ENCODE measurements at places on chromosomes 1 and 21.

- DNase-seq: no peak
These were observed 25.5 kb downstream of the IFNGR2 start for GRCh38 chr21:33428669-33429068.

DNA sequence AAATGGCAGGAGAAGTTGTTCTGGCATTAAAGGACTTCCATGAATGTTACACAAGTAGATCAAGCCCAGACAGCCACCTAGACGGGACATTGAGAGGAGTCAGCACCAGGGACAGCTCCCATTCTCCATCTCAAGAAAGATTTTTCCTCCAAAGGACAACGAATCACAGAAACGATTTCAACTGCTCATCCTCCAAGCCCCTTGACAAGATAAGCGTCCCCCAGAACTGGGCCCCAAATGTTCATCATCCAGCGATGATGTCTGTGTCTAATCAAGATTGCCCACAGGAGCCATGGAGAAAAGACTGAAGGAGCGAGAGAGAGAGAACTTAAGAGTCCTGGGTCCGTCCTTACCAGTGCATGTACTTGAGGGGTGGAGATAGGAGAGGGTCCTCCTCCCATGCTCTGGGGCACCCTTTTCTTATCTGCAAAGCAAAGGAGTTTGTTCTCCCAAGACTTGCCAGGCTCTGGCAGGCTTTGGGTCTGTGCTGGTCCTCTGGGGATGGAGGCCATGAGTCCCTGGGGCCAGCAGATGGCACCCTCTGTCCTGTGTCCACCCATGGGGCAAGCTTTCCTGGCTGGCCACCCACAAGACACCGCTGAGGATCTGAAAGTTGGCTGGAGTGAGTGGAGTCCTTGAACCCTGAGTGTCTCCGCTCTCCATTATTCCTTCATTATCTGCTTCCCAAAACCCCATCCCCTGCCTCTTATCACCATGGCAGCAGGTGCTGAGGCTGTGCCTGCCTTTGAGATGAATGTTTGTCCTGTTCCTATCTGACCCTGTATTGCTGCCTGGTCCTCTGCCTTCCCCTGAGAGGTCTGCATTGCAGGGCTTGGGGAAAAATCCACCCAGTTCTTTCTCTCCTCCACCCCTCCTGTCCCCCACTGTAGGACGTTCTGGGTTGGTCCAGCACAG, 164.6 kb downstream of the ACTL8 start:
- DNase-seq: no peak

DNA sequence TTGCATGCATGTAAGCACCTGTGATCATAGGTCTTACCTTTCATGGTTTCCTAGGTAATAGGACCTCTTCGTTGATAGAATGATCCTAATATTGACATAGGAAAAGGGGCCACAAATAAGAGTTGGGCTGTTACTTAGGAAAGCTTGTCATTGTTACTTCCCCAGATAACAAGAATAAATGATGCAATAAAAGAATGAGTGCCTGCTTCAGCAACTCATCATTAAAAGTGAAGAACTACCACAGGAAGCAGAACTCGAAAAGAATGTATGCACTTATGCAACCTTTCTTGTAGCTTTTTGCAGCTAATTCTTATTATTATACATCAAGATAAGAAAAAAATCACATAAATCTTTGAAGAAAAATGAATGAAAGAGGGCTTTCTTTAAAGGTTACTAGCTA, 548.6 kb downstream of the LTN1 start:
- no peak for DNase-seq

- DNase-seq: no peak
These were observed 36.9 kb upstream of the PADI2 start for GRCh38 chr1:17156108-17156507.

DNA sequence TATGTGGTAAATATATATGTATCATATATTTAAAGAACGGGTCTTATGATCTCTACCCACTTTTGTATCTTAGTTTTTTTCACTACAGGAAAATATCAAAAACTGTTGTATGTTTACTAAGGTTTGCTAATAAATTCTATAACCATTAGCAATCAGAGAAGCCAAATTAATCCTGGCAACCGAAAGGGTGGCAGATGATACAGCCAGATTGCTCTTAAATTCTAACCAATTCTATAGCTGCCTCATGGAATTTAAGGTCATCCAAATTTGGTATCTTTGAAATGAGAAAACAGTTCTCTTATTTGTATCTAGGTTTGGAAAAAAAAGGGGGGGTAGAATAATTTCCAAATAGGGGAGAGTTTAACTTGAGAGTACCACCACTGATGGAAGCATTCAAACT, 591.2 kb downstream of the SMYD3 start:
- DNase-seq: no peak

- no peak for DNase-seq
These were observed 226.4 kb downstream of the ZP4 start for GRCh38 chr1:237664348-237664747.

GRCh38 chr1:220769205-220769604, 17.5 kb upstream of the MTARC1 start:
- no peak for DNase-seq

DNA sequence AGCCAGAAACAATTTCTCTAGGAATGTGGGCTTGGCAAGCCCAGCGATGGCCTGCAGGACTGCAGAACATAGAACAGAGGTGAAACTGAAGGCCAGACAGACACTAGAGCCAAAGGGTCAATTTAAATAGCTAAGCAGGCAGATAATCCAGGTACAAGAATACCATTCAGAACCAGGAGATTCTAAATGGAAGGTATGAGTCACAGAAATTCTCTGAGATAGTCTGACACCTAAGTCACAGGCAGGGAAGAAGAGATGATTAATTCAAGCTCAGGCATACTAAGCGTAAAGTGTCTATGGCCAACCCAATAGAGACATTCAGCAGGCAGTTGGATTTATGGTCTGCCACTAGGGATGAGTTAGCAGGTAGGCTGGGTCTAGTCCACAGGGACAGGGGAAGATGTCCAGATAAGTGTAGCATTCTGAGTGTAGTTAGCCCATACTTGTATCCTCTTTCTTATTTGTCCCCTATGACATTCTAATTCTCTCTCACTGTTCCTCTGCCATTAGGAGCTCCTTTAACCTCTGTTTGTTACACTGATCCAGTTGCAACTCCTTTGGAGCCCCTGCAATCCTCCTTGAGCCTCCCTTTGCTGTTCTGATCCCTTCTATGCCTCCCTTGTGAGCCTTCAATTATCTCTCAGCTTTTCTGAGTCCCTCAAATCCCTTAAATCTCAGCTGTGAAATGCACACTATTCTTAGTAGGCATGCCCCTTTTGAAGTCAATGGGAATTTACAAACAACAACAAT, 383.8 kb downstream of the LMO4 start:
- DNase-seq: no peak

DNA sequence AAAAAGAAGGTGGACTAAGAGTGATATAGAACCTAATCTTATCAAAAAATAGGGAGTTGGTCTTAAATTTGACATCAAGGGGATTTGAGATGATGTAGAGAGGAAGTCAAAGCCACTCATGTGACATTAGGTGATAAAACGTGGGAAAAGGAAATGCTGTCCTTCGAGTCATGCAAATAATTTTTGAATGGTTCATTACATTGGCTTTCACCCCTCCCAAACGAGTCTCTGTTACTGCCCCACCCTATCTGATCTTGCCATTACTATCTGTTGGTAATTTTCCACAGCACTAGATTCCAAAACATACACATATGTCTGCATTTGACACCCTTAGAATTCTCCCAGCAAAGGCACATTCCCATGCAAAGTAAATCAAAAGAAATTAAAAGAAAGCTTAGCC, 531.1 kb upstream of the ADAMTS5 start:
- DNase-seq: no peak

DNA sequence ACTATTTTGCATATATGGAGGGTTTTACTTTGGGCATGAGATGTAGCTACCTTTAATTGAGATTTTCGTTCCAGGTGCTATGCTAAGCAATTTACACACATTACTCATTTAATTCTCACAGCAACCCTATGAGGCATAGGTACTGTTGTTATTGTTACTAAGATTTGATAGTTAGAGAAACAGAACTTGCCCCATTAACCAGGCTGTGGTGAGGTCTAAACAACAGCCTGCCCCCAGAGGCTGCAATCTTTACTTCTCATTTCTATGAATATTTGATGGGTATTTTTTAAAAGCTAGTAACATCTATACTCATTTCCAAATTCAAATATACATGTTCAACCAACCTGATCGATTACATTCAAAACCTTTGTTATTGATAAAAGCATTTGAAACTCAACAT, 155.6 kb downstream of the GALNT2 start:
- DNase-seq: no peak

GRCh38 chr1:44108241-44108640, 10.4 kb upstream of the KLF17 start:
- no peak for DNase-seq

DNA sequence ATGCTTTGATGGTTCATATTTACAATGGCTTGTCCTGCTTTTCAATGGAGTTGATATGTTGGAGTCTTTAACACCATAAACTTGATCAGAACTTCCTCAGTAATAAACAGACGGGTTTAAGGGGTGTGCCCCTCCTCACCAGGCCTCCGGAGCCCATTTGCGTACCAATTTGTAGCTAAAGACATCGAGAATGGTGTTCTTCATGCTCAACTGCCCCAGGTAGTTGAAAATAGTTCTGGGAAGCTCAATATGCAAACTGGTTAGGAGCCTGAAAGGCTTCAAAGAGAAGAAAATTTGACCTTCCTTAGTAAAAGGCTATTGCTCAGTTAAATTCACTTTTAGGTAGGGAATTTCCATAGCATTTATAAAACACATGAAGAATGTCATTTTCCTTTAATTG, 68.1 kb upstream of the RRP15 start:
- no peak for DNase-seq

- no peak for DNase-seq
These were observed 3.2 kb downstream of the TMEM201 start for GRCh38 chr1:9591669-9592509.

DNA sequence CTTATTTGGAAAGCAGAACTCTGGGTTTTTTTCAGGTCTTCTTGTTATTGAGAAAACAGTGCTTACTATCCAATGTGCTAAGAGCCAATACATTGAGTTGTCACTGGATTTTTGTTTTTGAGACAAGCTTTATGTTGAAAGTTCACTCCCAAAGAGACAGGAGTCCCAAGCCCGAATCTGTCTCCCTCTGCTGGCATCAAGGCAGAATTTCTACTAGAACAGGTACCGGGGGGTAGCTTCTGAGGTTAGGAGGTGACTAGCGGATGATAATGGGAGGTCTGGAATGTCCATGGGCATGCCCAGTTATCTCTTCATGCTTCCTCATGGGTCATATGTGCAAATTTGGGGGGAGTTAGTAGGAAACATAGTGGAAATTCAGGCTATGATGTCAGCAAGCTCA, 25.1 kb downstream of the ZNF124 start:
- DNase-seq: no peak

DNA sequence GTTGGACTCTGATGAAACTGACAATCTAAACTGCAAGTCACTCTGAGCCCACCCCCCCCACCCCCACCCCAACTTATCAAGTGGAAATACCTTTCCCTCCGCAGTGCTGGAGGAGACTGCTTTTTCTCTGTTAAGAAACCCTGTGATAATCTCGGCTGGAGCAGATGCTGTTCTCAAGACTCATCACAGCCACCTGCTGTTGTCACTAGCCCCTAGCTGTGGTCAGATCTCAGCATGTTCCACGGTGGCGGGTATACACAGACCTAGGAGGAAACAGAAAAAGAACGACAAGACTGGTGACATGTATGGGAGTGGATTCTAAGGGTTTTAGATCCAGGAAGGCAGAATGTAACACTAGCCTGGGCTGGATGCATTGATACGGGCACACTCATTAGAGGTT, 2.3 kb downstream of the ACTL8 start:
- DNase-seq: no peak

GRCh38 chr1:27351541-27352107, 9.8 kb downstream of the SYTL1 start:
- DNase-seq: no peak

- no peak for DNase-seq
These were observed 32.2 kb downstream of the STUM start for GRCh38 chr1:226580625-226581270.
